Activated CD8-positive, alpha-beta T cell treated with anti-CD3 and anti-CD28 coated beads for 36 hours (primary cell): ENCODE measurements at places on chromosomes 1 and 21. TPM values are rescaled to one million over a fixed set of nuclear protein-coding genes. Genes with fewer than 3 reads are reported as not detected.

- no peak overlapping the region for H3K27ac ChIP-seq
- H3K4me3 ChIP-seq: no peak overlapping the region
- H3K36me3 ChIP-seq: no peaks in the 10 kb centered on the region
- no peaks in the 10 kb centered on the region for H3K4me1 ChIP-seq
Measured at GRCh38 chr21:19368944-19369343, 965.4 kb upstream of the TMPRSS15 start.

- H3K4me1 ChIP-seq: peaks cover 18% of the 10 kb centered on the region
- H3K4me3 ChIP-seq: peak overlapping the region; percentile 73
- H3K27ac ChIP-seq: no peak overlapping the region
- H3K27me3 ChIP-seq: peaks cover 13% of the 10 kb centered on the region
- H3K36me3 ChIP-seq: peaks cover 13% of the 10 kb centered on the region
Measured at GRCh38 chr21:46099476-46099875, 1.6 kb downstream of the COL6A2 start.

DNA sequence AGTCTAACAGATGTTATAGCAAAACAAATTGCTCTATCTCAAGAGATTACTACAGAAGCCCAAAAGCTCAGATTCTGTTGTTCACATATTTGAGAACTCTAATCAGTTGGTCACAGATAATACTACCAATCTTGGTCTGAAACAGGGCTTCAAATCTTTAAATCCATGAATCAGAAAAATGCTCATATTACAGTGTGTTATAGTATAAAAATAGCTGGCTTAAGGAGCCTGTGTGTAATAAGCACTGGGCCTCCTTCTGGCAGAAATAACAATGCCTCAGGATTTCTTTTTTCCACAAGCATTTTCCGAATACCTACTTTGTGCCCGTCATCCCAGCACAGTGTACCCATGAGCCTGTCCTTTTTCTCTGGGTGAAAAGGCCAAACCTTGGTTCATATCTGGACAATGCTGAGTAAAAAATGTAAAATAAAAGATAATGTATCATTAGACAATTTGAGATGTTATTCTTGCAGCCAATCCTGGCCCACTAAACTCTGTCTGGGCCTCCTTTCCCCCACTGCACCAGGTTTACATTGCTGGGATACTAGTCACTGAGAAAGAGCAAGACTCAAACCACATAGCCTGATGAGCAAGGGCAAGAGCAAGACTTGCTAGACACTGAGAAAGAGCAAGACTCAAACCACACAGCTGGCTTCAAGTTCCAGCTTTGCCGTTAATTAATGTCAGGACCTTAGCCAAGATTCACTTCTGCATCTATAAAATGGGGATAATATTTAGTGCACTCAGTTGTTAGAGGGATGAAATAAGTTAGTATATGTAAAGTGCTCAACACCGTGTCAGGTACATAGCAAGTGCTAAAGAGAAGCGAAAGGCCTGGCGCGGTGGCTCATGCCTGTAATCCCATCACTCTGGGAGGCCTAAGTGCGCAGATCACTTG is 17.0 kb upstream of the ADAR start:
- H3K27me3 ChIP-seq: no peaks in the 10 kb centered on the region
- H3K36me3 ChIP-seq: peaks cover 44% of the 10 kb centered on the region
- peaks cover 56% of the 10 kb centered on the region for H3K4me1 ChIP-seq
- H3K27ac ChIP-seq: peak overlapping the region; percentile 41

- H3K36me3 ChIP-seq: no peaks in the 10 kb centered on the region
- peaks cover 5% of the 10 kb centered on the region for H3K27me3 ChIP-seq
- no peak overlapping the region for H3K27ac ChIP-seq
- no peak for DNase-seq
Measured at GRCh38 chr1:94319319-94320102, 82.1 kb upstream of the ARHGAP29 start.

Gene STUM
- not detected for total RNA-seq

DNA sequence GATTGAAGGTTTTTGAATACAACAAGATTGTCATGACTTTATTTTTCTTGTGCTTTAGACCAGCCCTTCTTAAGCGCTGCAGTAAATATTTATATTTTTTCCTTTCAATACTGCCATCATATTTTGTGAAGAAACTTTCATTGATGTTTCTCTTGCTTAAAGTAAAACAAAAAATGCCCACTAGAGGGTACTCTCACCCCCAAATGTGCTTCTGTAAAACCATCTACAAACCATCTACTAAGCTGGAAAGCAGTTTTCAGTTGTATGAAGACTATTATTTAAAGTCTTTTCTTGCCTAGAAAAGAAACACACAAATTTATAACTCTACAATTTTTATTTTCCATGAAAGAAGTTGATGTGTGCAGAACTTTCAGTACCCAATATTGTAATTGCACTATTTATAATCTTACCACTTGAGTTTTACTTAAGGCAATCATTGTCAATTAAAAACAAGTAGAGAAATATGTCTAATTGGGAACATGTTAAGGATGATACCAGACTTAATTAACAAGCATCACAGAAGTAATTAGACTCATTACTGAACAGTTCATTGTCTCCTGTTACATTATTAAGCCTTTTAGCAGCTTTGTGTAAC is 10.7 kb downstream of the LEPR start:
- H3K27me3 ChIP-seq: no peaks in the 10 kb centered on the region
- no peak overlapping the region for H3K27ac ChIP-seq
- H3K36me3 ChIP-seq: peaks cover 10% of the 10 kb centered on the region
- peaks cover 4% of the 10 kb centered on the region for H3K4me1 ChIP-seq
- DNase-seq: no peak

DNA sequence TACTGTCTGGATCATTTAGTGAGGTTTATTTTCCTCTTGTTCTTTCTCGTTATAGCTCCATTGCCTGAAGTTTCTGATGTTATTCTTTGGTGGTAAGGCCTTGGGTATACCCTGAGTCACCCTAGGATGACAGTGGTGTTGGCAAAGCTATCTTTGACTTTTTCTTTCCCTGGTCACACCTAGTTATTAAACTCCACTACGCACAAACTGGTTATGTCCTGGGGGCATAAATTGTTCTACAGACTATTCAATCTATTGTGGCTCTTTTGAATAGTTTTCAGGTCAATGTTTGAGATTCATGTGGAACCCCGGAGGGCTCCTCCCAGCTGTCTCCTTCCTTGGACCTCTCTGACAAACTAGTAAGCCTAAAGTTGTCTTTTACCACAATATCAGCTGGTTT is 157.7 kb downstream of the SLC35F3 start:
- no peak overlapping the region for H3K27ac ChIP-seq
- no peak for DNase-seq
- H3K4me1 ChIP-seq: no peaks in the 10 kb centered on the region
- no peaks in the 10 kb centered on the region for H3K36me3 ChIP-seq

- H3K4me1 ChIP-seq: peaks cover 37% of the 10 kb centered on the region
- H3K36me3 ChIP-seq: no peaks in the 10 kb centered on the region
Measured at GRCh38 chr1:210377731-210378333, 49.1 kb downstream of the HHAT start.

GRCh38 chr1:219385787-219386427 is 212.2 kb downstream of the LYPLAL1 start:
- H3K36me3 ChIP-seq: no peaks in the 10 kb centered on the region
- no peaks in the 10 kb centered on the region for H3K4me1 ChIP-seq
- no peak overlapping the region for H3K4me3 ChIP-seq
- H3K27ac ChIP-seq: no peak overlapping the region
- H3K27me3 ChIP-seq: no peaks in the 10 kb centered on the region
- peak; percentile 59 for DNase-seq

- H3K27ac ChIP-seq: no peak overlapping the region
- H3K4me1 ChIP-seq: peaks cover 7% of the 10 kb centered on the region
- H3K27me3 ChIP-seq: no peaks in the 10 kb centered on the region
- peak; percentile 50 for DNase-seq
- peaks cover 20% of the 10 kb centered on the region for H3K36me3 ChIP-seq
- no peak overlapping the region for H3K4me3 ChIP-seq
Measured at GRCh38 chr1:28602536-28603439, 10.7 kb downstream of the RAB42 start.

DNA sequence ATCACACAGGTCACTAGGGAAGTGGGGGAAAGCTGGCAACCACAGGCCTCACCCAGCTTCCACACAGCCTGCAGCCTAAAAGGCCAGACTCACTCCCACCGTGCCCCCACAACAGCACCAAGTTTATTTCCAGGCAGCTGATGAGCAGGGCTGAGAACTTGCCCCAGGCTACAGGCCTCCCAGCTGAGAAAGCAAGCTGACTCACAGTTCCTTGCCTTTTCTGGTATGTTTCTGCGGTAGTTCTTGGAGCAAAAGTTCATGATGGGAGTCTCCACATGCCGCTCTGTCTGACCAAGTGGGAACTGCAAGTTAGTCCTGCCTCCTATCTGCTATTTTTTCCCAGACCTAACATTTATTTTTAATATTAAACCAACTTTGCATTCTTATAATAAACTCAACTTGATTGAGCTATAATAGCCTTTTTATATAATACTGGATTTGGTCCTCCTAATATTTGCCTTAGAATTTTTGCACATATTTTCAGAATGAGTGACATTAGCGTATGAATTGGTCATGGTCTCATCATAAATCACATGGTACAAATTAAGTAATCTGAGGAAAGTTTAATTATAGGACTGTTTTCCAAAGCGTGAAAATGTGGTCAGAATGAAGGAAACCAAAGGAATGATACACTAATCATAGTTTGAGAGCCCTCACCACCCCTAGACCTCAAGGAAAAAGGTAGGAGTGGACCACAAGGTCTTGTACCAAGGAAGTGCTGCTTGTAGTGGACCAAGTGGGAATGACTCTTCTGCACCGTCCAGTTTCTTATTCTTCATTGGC is 30.7 kb downstream of the RPAP2 start:
- peaks cover 79% of the 10 kb centered on the region for H3K36me3 ChIP-seq
- H3K4me3 ChIP-seq: no peak overlapping the region
- peaks cover 33% of the 10 kb centered on the region for H3K4me1 ChIP-seq
- no peak overlapping the region for H3K27ac ChIP-seq
- DNase-seq: no peak

Gene HSD3B2
- not detected for total RNA-seq

Gene TIE1
- not detected for total RNA-seq

- no peak overlapping the region for H3K27ac ChIP-seq
- no peaks in the 10 kb centered on the region for H3K4me1 ChIP-seq
Measured at GRCh38 chr1:101905283-101905835, 91.4 kb downstream of the OLFM3 start.

Gene HMGN1
- total RNA-seq: 415 TPM

Gene CFH
- total RNA-seq: 0.38 TPM

GRCh38 chr1:69459244-69459643 is 108.5 kb upstream of the LRRC7 start:
- no peaks in the 10 kb centered on the region for H3K27me3 ChIP-seq
- no peaks in the 10 kb centered on the region for H3K4me1 ChIP-seq
- no peaks in the 10 kb centered on the region for H3K36me3 ChIP-seq
- no peak overlapping the region for H3K27ac ChIP-seq
- no peak for DNase-seq
- H3K4me3 ChIP-seq: no peak overlapping the region

Gene C8A
- total RNA-seq: not detected

Gene NMNAT2
- not detected for total RNA-seq

Gene MYOG
- total RNA-seq: not detected
